ENCODE measurements at places on chromosomes 7 and 10. TPM values are rescaled to one million over a fixed set of nuclear protein-coding genes. Genes with fewer than 3 reads are reported as not detected.
A peak's percentile ranks its signal among the peaks of the same experiment; 100 is the strongest.

DNA sequence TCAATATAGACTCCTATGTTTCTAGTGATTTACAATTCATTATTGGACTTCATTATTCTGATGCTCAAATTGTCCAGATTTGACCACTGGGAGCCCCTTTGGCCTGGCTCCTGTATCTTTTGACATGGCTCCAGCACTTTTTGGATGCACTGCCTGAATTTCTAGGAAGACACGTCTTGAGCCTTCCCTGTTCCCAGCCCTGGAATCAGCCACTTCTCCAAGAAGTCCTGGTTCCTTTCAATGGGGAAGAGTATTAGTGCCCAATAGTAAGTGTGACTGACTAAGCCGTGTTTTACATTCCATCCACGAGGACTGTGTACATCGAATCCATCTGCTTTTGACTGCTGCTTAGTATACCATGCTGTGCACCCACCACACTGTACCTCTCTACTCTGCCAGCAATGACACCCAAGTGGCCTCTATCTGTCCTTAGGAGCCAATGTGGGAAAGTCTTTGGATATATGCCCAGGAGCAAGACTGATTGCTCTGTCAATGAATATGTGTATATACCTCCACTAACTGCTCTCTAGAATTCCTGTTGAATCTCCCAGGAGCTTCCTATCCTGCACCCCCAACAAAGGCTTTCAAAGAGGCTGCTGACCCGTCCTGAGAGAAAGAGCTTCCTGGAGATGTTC, 23.2 kb upstream of the NPFFR1 start:
- DNase-seq: no peak

DNA sequence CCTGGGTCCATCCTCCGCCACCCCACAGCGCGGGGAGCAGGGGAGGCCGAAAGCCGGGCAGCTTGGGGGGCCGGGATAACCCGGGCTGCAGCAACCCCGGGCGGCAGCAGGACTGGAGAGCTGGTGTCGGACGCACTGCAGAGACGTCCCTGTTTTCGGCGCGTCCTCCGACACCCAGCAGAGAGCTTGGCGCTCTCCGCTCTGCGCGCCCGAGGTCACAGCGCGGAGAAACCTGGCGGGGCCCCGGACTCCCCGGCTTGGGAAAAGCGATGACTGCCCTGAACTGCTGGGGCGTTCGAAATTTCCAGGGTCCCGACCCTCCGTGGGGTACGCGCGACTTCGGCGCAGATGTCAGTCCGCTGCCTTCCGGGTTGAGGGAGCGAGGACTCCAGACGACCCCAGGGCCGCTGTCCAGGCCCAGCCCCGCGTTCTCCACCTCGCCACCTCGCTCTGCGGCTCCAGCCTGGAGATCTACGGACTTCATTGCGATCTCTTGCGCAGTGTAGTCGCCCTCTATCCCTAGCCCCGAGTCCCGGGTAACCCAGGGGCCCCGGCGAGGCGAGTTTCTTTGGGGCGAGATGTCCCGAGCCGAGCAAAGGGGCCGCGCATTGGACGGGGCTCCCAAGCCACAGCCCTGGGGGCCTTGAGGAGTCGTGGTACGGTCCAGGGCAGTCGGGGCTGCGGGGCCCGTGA, 617 bp upstream of the FOXI2 start:
- DNase-seq: no peak

- peak; percentile 7 for DNase-seq
Observed at GRCh38 chr7:19145434-19146115, 354 bp upstream of the FERD3L start.

Gene NODAL
- not detected for total RNA-seq

Gene NAT16
- total RNA-seq: not detected

All from hepatocyte (in vitro differentiated cells).